ENCODE measurements at places on chromosomes 7 and 10. TPM values are rescaled to one million over a fixed set of nuclear protein-coding genes. Genes with fewer than 3 reads are reported as not detected.

FFAR4 gene
- 0.13 TPM for total RNA-seq

KCNIP2 gene
- 5.7 TPM for total RNA-seq

PPP1R9A gene
- total RNA-seq, result 39.5 TPM

PON3 gene
- 5.5 TPM for total RNA-seq

SHTN1 gene
- total RNA-seq, result 17.1 TPM

SLC26A3 gene
- total RNA-seq, result 0.31 TPM

SMNDC1 gene
- 27.9 TPM for total RNA-seq

WNT2 gene
- total RNA-seq, result 2.2 TPM

MOGAT3 gene
- not detected for total RNA-seq

MYL10 gene
- not detected for total RNA-seq

AGMO gene
- 6.8 TPM for total RNA-seq

PIK3AP1 gene
- 3.3 TPM for total RNA-seq

EPO gene
- total RNA-seq, result 0.68 TPM

DGKI gene
- total RNA-seq, result 3.3 TPM

HYAL4 gene
- total RNA-seq, result 0.23 TPM

SLC26A5 gene
- total RNA-seq, result 6.2 TPM

TRPV5 gene
- total RNA-seq, result not detected

CDK1 gene
- total RNA-seq, result 2.4 TPM

TAS2R41 gene
- total RNA-seq, result not detected

SYNPO2L gene
- 0.29 TPM for total RNA-seq

KLLN gene
- 2.1 TPM for total RNA-seq

ADAM22 gene
- 26.4 TPM for total RNA-seq

DNAJB6 gene
- 103 TPM for total RNA-seq

ASB10 gene
- not detected for total RNA-seq

ST7 gene
- 25.4 TPM for total RNA-seq

TRIM24 gene
- total RNA-seq, result 44.1 TPM

CPA2 gene
- total RNA-seq, result not detected

DOCK4 gene
- total RNA-seq, result 37.9 TPM

CNPY1 gene
- not detected for total RNA-seq

NUTM2B gene
- 0.26 TPM for total RNA-seq

PPP1R17 gene
- total RNA-seq, result not detected

KCNMA1 gene
- 87.9 TPM for total RNA-seq

ELOVL3 gene
- total RNA-seq, result 0.47 TPM

PIK3CG gene
- total RNA-seq, result 5.3 TPM

SORCS3 gene
- total RNA-seq, result not detected

TCAF2 gene
- total RNA-seq, result 14.3 TPM
